ENCODE measurements at places on chromosomes 5 and 9.

- no peak for DNase-seq
These were observed 43.8 kb downstream of the PRR16 start for GRCh38 chr5:120507800-120508463.

- no peak for DNase-seq
These were observed 427.8 kb upstream of the C9orf72 start for GRCh38 chr9:28001096-28001495.

- DNase-seq = peak; percentile 64
These were observed 134.8 kb downstream of the TMEM174 start for GRCh38 chr5:73307645-73308355.

DNA sequence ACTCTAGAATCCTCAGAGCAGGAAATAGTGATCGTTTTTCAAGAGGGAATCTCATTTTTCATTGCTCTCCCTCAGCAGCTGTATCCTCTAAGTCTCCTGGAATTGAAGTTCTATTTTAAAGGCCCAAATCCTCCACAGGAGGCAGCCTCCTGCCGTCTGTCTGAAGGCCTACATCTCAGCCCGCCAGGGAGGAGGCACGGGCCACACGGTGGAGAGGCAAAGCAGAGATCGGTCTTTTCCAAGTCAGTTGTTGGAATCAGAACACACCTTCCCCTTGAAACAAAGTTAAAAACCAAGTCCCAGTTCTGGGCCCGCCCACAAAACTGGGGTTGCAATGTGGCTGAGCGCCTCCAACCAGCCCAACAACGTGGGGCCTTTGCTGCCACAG, 68.7 kb downstream of the RAPGEF1 start:
- no peak for DNase-seq

- DNase-seq = no peak
These were observed 56.5 kb downstream of the JAK2 start for GRCh38 chr9:5041390-5042115.

- DNase-seq = no peak
These were observed 29.5 kb upstream of the SARDH start for GRCh38 chr9:133767625-133768024.

GRCh38 chr5:1465966-1466471, 20.8 kb upstream of the SLC6A3 start:
- no peak for DNase-seq

GRCh38 chr9:81292056-81292805, 397.1 kb downstream of the TLE1 start:
- DNase-seq = no peak

DNA sequence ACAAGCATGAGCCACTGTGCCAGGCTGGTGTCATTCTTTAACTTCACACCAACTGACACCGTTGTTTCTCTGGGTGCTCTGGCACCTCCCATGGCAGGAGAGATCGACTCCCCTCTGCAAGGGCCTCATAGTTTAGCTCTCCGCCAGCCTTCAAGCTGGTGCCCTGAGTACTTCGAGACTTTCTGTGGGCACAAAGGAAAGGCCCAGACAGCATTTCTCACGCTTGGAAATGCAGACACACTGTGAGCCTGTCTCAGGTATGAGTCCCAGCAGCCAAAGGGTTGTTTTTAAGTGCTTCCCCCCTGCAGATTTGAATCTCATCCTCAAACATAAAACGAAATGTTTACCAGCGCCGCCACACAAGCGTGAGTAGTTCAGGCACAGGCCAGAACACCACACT, 11.1 kb upstream of the TCF7 start:
- no peak for DNase-seq

- no peak for DNase-seq
These were observed 42.6 kb downstream of the CSF1R start for GRCh38 chr5:150043657-150044328.

- no peak for DNase-seq
These were observed 65.2 kb downstream of the PBX3 start for GRCh38 chr9:125812403-125812802.

GRCh38 chr9:92140074-92140753, 25.0 kb upstream of the SPTLC1 start:
- peak; percentile 33 for DNase-seq

GRCh38 chr5:9533562-9534364, 12.1 kb downstream of the SEMA5A start:
- no peak for DNase-seq

DNA sequence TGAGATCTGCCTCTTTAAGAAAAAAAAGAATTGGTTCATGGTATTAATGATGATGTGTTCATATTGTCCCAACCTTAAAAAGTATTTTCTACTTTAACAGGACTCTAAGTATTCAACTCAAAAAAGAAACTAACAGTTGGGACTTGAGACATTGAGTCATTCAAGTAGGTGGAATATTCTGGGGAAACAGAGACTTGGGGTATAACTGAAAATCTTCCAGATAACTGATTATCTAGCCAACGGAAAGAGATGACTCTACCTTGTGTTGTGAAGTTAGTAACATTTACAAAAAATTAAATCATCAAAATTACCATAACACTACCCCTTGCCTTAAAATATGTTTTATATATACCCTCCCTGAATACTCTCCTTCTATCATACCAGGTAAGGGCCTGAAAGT, 19.1 kb downstream of the OXCT1 start:
- DNase-seq = no peak

DNA sequence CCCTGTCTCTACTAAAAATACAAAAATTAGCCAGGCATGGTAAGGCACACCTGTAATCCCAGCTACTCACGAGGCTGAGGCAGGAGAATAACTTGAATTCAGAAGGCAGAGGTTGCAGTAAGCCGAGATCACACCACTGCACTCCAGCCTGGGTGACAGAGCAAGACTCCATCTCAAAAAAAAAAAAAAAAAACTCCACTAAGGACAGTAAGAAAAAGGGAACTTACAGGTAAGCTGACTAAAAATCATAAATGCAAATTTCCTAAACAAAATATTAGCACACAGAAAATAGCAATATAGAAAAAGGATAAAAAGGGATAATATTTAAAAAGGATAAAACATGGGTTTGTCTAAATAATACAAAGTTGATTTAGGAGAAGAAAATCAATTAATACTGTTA, 27.9 kb upstream of the HNRNPA0 start:
- DNase-seq = no peak

DNA sequence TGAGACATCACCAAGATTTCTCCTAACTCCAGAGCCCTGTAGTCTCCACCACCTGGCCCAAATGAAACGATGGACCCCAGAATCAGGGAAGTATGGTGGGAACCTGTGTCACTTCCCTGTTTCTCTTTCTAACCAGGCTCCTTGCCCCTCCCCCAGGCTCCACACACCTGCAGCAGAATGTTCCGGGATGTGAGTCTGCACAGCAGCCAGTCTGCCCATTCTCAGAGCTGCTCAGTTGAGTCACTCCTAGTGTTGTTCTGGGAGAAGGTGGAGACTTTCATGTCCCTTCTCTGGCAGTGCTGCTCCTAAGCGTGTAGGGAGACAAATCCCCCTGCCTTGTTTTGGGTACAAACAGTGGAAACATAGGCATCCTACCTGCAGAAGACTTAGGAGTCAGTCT, 76.0 kb upstream of the XPA start:
- DNase-seq = no peak

GRCh38 chr5:177295924-177296323, 7.6 kb downstream of the RAB24 start:
- no peak for DNase-seq

DNA sequence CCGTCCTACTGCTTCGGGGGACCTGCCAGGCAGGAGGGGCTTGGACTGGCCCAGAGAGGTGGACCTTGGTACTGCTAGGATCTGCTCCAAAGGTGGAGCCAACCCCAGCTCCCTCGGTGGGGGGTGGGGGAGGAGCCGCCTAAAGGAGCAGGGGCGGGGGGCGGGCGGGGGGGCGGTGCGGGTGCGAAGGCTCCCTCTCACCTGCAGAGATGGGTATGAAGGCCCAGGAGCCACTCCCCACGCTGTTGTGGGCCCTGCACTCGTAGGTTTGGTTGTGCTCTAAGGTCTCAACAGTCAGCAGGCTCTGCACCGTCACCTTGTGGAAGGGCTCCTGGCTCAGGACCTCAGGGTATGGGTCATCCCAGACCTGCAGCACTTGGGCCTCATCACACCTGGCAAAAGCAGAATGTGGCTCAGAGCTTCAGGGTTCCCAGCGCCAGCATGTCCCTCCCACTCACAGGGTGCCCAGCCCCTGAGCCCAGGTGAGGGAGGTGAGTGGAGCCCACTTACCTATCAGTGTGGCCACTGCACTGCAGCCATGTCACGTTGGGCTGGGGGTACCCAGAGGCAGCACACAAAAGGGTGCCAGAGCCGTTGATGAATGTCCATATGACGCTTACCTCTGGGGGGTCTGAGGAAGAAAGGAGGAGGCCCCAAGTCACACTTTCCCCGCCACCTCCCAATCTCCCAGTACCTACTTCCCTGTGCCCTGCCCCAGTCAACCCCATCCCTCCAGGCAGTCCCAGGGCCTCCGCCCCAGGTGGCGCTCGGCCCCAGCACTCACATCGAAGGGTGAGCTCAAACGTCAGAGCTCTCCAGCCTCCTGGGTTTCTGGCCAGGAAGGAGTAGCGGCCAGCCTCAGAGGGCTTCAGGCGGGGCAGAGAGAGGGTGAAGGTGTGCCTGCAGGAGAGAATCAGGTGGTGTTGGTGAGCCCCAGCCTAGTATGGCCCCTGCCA, 16.4 kb downstream of the CSF1R start:
- no peak for DNase-seq

DNA sequence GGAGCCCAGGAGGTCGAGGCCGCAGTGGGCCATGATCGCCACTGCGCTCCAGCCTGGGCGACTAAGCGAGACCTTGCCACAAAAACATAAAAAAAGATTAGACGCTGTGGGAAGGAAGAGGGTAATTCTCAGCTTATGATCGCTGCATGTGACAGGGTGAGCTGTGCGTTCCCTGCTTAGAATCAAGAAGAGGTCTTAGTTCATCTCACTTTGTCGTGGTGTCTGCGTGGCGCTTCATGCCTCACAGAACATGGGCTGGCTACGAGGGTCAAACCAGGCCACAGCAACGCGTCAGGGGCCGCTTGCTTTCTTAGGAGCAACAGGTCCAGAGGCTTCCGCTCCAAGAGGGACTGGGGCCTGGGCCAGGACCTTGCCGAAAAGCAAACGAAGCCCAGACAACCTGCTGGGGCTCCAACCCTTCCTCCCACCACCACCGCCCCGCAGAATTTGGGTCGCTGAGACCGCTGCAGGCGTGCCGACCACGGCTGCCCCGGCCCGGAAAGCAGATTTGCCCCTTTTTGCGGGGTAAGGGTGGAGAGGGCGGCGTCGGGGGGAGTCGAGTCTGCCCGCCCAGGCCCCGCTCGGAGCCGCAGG, 10.0 kb upstream of the GRIN1 start:
- no peak for DNase-seq

GRCh38 chr5:168552146-168552545, 23.0 kb downstream of the FBLL1 start:
- no peak for DNase-seq

DNA sequence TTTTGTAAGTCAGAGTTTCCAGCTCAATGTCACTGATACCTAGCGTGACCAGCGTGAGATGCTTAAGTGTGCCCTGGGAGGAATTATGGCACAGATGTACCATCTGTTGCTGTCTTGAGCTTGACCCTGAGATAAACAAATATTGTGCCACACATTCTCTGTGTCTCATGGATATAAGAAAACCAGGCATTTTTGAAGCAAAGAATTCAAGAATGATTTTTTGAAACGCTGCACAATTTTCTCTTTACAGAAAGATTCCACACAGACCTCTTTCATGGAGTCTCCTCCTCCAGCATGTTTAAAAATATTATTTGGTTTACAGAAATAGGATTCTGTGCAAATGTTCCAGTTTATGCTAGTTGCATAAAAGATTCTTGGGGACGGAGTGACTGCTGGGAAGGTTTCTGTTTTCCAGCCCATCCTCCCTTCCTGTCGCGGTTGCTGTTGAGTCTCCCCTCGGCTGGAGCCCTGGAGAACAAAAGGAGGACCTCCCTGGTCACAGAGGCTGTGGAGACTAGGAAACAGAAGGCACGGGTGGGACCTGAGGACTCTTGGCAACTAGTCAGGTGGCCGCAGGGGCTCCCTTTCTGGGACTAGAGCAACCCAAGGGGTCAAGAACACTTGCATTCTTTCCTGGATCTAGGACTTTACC, 120.8 kb downstream of the RASGRF2 start:
- DNase-seq = no peak

Data from NCI-H1105 (cell line).